NCI-H2081 treated with DMSO at 0.1 percent for 48 hours (cell line): ENCODE measurements at places on chromosomes 7 and 10.
A peak's percentile ranks its signal among the peaks of the same experiment; 100 is the strongest.

GRCh38 chr10:22501863-22502262 lies 156.6 kb downstream of the SPAG6 start:
- DNase-seq, result no peak

DNA sequence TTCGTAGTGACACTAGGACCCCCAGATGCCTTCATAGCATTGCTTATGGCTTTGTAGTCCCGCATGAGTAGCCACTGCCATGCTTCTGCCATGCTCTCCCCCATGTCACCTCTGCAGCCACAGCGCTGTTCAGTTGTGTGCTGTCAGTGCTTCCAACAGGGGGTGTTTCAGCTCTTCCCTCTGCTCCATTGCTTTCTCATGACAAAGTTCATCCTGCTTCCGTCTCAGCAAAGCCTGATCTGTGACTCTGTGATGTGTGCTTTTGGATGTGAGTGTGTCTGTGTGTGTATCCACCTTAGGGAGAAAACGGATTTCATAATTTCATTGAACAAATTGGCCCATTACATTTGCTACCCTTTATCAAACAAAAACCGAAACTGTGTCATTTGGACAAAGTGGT lies 134.9 kb upstream of the SAMD8 start:
- no peak for DNase-seq

GRCh38 chr7:34128762-34129161 lies 223.4 kb downstream of the BMPER start:
- DNase-seq, result no peak

- no peak for DNase-seq
Observed at GRCh38 chr7:43726466-43726865, 2.9 kb downstream of the COA1 start.

DNA sequence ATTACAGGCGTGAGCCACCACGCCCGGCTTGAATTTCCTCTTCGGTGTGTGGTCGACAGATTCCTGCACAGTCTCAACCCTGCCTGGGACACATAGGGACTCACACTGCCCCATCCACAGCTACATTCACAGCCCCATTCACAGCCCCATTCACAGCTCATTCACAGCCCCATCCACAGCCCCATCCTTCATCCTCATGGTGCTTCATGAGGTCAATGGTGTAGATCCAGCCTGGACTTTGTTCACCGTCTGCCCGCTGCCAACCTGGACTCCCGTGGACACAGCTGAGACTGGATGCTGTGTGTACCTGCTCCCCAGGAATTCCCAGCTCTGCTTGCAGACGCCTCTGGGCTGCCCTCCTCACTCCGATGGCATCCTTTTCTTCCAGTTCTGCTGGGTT lies 5.2 kb downstream of the IDI2 start:
- DNase-seq, result no peak

- DNase-seq, result peak; percentile 82
Observed at GRCh38 chr7:21767300-21767900, 178.3 kb downstream of the CDCA7L start.
